ENCODE measurements at places on chromosomes 7 and 10. TPM values are rescaled to one million over a fixed set of nuclear protein-coding genes. Genes with fewer than 3 reads are reported as not detected.

GRCh38 chr7:8443576-8444467, 10.4 kb downstream of the NXPH1 start:
- no peak overlapping the region for H3K4me3 ChIP-seq
- peaks cover 27% of the 10 kb centered on the region for H3K27me3 ChIP-seq
- no peak overlapping the region for H3K27ac ChIP-seq
- H3K4me1 ChIP-seq, result peaks cover 16% of the 10 kb centered on the region
- no peak for DNase-seq

DNA sequence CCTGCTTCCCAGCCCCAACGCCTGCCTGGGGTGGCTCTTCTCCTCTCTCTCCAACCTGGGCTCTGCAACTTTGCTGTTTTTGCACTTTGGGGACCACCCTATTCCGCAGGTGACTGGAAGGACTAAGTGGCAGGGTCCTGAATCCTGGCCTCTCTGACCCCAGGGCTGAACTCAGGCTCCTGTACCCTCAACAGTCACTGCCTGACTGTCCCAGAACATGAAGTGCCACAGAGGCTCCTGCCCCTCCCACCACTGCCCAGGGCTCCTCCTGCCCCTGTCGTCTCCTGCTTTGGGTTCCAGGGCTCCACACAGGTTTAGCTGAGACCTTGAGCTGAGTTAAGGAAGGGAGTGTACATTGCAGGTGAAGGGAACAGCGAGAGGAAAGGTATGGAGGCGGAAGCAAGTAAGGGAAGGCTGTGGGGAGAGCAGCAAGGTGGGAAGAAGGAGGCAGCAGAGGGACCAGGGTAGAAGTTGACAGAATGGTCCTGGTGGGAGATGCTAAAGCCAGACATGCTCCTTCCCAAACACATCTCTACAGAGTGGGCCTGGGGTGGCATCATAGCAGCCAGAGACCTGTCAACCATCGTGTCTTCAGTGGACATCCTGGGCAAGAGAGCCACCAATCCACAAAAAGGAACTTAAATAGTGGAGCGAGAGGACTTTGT, 5.7 kb upstream of the GRID1 start:
- no peaks in the 10 kb centered on the region for H3K27me3 ChIP-seq
- H3K36me3 ChIP-seq, result no peaks in the 10 kb centered on the region
- H3K4me1 ChIP-seq, result peaks cover 2% of the 10 kb centered on the region

DNA sequence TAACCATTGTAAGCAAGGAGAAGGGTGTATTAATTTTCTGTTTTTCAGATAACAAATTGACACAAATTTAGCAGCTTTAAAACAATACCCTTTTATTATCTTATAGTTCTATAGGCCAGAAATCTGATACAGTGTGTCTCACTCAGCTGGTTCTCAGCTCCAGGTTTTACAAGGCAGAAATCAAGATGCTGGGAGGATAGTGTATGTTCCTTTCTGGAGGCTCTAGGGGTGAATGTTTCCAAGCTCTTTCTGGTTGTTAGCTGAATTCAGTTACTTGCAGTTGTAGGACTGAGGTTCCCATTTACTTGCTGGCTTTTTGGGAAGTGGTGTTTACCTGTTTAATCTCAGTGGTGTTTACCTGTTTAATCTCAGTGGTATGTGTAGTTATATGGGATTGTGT, 125.4 kb downstream of the ADK start:
- no peak overlapping the region for H3K27ac ChIP-seq
- no peaks in the 10 kb centered on the region for H3K36me3 ChIP-seq
- no peak overlapping the region for H3K4me3 ChIP-seq
- H3K27me3 ChIP-seq, result no peaks in the 10 kb centered on the region
- DNase-seq, result no peak

- DNase-seq, result no peak
- no peak overlapping the region for H3K4me3 ChIP-seq
- no peaks in the 10 kb centered on the region for H3K4me1 ChIP-seq
- H3K27ac ChIP-seq, result no peak overlapping the region
- no peaks in the 10 kb centered on the region for H3K27me3 ChIP-seq
Observed at GRCh38 chr10:35103882-35104281, 13.7 kb upstream of the CUL2 start.

DNA sequence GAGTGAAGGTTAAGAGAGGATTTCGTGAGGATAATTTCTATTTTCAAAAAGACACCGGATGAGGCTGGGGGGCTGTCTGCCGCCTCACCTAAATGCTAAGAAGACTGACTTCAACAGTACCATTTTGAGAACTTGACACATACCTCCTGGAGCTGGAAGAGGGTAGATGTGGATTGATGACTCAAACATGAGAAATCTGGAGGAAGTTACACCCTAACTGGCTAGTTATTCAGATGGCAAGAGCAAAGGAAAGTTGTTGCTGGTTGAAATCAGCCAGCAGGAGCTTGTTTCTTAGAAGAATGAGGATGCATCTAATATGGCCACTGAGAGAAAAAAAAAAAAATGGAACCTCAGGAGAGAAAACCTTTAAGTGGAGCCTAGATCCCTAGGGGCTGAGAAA, 76.2 kb upstream of the KIAA1217 start:
- no peaks in the 10 kb centered on the region for H3K36me3 ChIP-seq
- H3K27me3 ChIP-seq, result no peaks in the 10 kb centered on the region
- no peak overlapping the region for H3K27ac ChIP-seq
- H3K4me3 ChIP-seq, result no peak overlapping the region
- H3K4me1 ChIP-seq, result no peaks in the 10 kb centered on the region

Gene AKR1C8
- 2.5 TPM for polyA plus RNA-seq

DNA sequence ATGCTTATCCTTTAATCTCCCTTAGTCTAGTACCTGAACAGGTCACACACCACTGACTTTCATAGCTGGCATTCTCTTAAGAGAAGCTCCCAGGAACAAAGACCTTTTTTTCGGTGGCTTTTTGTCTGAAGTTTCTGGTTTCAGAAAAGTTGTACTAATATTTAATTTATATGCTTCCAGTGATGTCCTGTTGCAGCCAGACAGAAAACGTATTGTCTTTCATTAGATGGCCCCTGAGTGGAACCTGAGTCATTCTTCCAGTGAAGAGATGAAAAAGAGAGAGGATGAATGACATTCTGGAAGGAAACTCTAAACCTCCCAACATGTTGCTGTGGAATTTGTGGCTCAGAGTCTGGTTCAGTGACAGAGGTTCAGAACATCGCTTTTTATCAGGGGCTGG, 274.8 kb upstream of the TAC1 start:
- H3K4me1 ChIP-seq, result no peaks in the 10 kb centered on the region
- no peak overlapping the region for H3K4me3 ChIP-seq
- no peaks in the 10 kb centered on the region for H3K36me3 ChIP-seq
- no peak overlapping the region for H3K27ac ChIP-seq
- H3K27me3 ChIP-seq, result no peaks in the 10 kb centered on the region

Gene ZNF467
- 4.0 TPM for polyA plus RNA-seq

Gene HYAL4
- polyA plus RNA-seq, result not detected

DNA sequence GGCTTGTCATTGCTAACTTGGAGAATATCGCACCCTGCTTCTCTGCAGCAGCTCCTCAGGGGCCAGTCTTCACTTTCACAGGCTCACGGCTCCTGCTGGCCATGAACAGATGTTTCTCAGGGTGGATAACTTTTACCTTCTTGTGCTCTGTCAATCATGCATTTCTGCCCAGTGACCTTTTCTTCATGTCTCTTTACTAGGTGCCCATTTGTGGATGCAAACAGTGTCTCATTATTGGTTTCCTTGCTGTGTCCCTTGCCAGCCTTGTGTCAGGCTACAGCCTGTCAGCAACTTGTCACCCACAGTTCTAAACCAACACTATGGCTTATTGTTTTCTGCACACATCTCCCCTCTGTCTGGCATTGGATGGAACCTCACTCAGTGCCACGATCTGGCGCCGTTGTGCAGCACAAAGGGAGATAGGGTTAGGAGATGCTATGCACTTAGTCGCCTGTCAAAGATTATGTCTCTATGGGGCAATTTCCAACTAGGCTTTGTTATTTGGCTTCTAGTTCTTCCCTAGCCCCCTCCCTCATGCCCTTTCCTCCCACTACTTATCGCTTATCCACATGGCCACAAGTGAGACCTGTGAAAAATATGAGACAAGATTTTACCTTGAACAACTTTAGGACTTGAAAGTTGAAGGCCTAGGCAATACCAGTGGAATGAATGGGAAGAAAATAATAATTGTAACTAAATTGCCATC, 45.7 kb upstream of the NXPH1 start:
- no peak overlapping the region for H3K27ac ChIP-seq
- H3K4me1 ChIP-seq, result no peaks in the 10 kb centered on the region
- H3K36me3 ChIP-seq, result no peaks in the 10 kb centered on the region
- H3K4me3 ChIP-seq, result no peak overlapping the region
- DNase-seq, result no peak

- H3K4me1 ChIP-seq, result no peaks in the 10 kb centered on the region
- H3K27me3 ChIP-seq, result no peaks in the 10 kb centered on the region
- no peak overlapping the region for H3K4me3 ChIP-seq
- H3K27ac ChIP-seq, result no peak overlapping the region
- DNase-seq, result no peak
- H3K36me3 ChIP-seq, result no peaks in the 10 kb centered on the region
Observed at GRCh38 chr10:123559823-123560092, 106.4 kb upstream of the GPR26 start.

Gene ATP6V0E2
- polyA plus RNA-seq, result 53.7 TPM

Gene SLC35B4
- polyA plus RNA-seq, result 17.7 TPM

GRCh38 chr7:158261362-158262235, 326.0 kb downstream of the PTPRN2 start:
- no peak for DNase-seq
- H3K27me3 ChIP-seq, result no peaks in the 10 kb centered on the region
- H3K27ac ChIP-seq, result no peak overlapping the region
- H3K4me3 ChIP-seq, result no peak overlapping the region

Gene EGR2
- 0.27 TPM for polyA plus RNA-seq

DNA sequence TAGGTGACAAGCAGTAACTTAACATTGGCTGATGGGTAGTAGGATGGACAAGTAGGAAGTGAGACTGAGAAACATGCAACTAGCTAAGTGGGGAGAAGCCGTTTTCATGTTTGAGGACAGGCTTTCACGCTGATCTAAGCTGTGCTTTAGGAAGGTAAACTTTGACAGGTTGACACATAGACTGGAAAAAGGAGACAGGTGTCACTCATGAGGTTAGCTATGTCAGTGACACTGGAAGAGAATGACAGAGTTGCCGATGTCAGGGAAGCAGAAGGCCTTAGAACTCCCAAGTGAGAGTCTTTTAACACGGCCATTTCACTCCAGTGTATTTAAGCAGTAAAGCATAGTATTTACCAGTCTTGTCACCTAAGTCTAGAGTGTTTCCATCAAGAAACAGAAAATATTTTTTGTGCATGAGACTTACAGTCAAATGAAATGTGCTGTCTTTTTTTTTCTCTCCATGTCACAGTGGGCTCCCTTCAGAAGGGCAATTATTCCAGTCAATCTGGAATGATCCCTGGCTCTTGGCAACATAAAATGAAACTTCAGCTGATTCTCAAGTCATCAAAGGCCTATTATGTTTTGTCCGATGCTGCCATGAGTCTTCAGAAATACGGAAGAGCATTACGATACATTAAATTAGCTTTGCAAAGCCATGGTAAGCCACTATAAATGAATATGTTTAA, 20.6 kb downstream of the EDRF1 start:
- H3K27me3 ChIP-seq, result no peaks in the 10 kb centered on the region
- H3K36me3 ChIP-seq, result peaks cover 13% of the 10 kb centered on the region
- H3K4me1 ChIP-seq, result no peaks in the 10 kb centered on the region
- no peak for DNase-seq
- no peak overlapping the region for H3K27ac ChIP-seq

Gene HABP2
- 259 TPM for polyA plus RNA-seq

GRCh38 chr10:116796910-116797513, 52.3 kb upstream of the ENO4 start:
- H3K4me1 ChIP-seq, result no peaks in the 10 kb centered on the region
- H3K27me3 ChIP-seq, result no peaks in the 10 kb centered on the region
- no peak overlapping the region for H3K27ac ChIP-seq
- H3K4me3 ChIP-seq, result no peak overlapping the region
- DNase-seq, result peak; percentile 80
- H3K36me3 ChIP-seq, result no peaks in the 10 kb centered on the region

DNA sequence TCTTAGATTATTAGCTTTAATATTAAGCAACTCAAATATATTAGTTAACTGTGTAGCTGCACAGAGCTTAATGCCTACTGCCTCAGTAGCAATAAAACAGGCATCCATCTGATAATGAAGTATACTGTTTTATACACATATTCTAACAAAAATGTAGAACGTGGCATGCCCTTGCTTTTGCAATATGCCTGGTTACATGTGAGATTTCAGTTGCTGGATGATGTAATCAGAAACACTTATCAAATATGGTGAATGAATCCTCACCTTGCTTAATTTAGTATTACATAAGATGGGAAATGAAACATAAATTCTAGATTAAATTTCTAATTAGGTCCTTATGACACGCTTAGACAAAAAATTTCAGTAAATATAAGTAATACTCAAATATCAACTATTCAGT, 8.0 kb downstream of the DNAJC1 start:
- H3K27ac ChIP-seq, result no peak overlapping the region
- H3K27me3 ChIP-seq, result no peaks in the 10 kb centered on the region
- H3K4me3 ChIP-seq, result no peak overlapping the region

Gene PON3
- 237 TPM for polyA plus RNA-seq

GRCh38 chr10:122245897-122246296, 25.2 kb upstream of the BTBD16 start:
- no peaks in the 10 kb centered on the region for H3K36me3 ChIP-seq
- no peak for DNase-seq
- H3K4me3 ChIP-seq, result no peak overlapping the region
- no peak overlapping the region for H3K27ac ChIP-seq
- no peaks in the 10 kb centered on the region for H3K4me1 ChIP-seq
- no peaks in the 10 kb centered on the region for H3K27me3 ChIP-seq

Gene PNLIPRP1
- not detected for polyA plus RNA-seq

Gene PYROXD2
- polyA plus RNA-seq, result 4.3 TPM

Gene RARRES2
- 1,915 TPM for polyA plus RNA-seq

Gene FAM13C
- 2.4 TPM for polyA plus RNA-seq

DNA sequence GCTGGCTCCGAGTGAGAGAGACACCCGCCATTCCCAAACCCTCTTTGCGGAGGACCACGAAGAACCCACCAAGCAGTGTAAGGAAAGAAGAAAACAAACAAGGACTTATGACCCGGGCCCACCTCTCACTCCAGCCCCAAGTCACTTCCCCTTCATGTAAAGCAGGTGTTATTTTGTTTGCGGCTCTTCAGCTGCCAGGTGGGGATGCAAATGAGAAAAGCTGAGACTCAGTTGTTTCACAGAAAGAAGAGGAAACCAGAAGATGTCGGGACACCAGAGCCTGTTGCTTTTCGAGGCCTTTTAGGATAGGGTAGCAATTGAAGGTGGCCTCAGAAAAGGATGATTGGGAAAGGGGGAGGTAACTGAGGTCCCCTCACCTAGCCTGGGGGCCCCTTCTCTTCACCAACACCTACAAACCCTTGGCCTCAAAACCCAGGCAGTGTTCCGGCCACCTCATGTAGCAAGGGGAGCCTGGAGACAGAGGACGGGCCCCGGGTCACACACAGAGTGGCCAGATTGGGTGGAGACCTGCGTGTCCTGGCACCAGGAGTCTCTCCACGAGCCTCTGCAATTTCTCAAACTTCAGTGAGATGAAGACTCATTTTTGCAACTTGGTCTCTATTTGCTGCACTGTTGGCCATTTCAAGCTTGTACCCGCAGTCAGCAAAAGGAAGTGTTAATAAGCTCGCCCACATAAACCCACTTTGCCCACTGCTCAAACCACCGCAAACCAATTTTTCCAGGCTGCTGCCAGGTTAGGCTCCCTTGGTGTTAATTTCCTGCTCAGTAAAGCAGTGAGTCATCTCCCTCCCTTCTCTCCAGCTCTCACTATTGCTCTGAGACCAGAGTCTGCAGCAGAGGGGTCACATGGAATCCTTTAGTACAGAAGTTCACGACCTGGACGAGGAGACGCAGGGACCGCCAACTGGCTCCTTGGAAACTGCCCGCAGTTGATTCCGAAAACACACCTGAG, 45.5 kb downstream of the AOC1 start:
- no peak overlapping the region for H3K4me3 ChIP-seq
- peaks cover 17% of the 10 kb centered on the region for H3K4me1 ChIP-seq
- no peaks in the 10 kb centered on the region for H3K36me3 ChIP-seq
- no peak overlapping the region for H3K27ac ChIP-seq
- no peak for DNase-seq
